ENCODE measurements at places on chromosomes 6 and 20. TPM values are rescaled to one million over a fixed set of nuclear protein-coding genes. Genes with fewer than 3 reads are reported as not detected.

- DNase-seq, result peak; percentile 70
Measured at GRCh38 chr6:33700391-33701050, 11.0 kb downstream of the UQCC2 start.

- no peak for DNase-seq
Measured at GRCh38 chr6:149316108-149316727, 1.3 kb upstream of the TAB2 start.

DNA sequence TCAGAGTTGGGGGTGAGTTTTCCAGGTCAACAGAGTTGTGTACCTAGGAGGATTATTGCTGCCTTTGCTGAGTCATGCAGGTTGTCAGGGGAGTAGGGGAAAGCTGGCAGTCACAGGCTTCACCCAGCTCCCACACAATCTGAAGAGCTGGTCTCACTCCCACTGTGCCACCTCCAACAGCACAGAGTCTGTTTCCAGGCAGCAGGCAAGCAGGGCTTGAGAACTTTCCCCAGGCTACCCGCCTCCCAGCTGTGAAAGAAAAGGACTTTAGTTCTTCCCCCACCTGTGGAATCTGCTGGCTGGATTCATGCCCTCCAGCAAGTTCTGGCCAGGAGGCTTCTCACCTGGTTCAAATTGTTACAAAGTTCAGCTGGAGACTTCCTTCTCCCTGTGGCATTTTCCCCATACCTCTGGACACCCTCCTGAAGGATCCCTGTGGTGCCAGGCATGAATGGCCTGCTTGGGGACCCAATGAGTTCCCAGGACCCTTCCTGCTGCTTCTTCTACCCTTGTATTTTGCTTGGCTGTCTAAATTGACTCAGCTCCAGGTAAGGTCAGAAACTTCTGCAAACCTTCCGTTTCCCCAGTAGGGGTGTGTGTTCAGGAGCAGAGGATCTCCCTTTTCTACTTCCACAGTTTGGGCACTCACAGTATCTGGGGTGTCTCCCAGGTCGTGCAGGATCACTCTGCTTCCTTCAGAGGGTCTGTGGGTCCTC is 378.1 kb upstream of the MAN1A1 start:
- DNase-seq, result no peak

- DNase-seq, result peak; percentile 45
Measured at GRCh38 chr6:72619883-72620696, 1.8 kb upstream of the KCNQ5 start.

GRCh38 chr6:56807326-56807988 is 147.4 kb upstream of the BEND6 start:
- DNase-seq, result no peak

DNA sequence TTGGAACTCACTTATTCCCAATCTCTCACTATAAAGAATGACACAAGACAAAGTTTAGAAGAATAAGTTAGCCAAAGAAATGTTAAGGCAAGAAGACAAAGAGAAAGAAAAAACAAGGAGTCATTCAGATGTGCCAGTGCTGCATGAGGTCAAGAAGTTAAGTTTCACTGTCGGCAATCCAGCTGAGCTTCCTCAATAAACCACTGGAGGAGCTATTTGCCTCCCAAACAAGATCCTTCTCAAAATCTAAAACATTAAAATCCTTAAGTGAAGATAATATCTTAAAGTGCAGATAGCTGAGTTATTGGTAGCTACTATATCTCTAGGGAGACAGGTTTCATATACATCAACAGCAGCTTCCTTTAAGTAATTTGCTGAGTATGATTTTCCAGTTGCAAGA is 512.3 kb downstream of the HDGFL1 start:
- DNase-seq, result no peak

Gene PXMP4
- 3.6 TPM for total RNA-seq

Gene AFG1L
- 2.0 TPM for total RNA-seq

Gene PSMG4
- 5.6 TPM for total RNA-seq
